ENCODE measurements at places on chromosomes 1 and 21.

DNA sequence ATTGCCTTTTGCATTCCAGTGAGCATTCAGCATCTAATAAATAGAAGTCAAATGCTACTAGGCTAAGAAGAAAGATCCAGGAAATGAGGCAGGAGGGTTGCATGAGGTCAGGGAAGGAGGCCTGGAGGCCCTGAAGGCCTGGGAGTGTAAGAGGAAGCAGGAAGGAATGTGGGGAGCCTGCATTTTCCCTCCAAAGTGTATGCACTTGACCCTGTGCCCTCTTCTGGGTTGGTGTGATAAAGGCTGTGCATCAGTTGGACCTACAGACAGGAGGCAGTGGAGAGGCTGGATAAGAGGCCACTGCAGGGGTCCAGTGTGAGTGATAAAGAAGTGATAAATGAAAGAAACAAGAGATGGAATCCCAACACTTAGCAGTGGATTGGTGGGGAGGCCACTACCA is 20.4 kb downstream of the KIAA1614 start:
- DNase-seq = no peak

GRCh38 chr1:64975127-64975526 is 8.8 kb upstream of the JAK1 start:
- DNase-seq = no peak

DNA sequence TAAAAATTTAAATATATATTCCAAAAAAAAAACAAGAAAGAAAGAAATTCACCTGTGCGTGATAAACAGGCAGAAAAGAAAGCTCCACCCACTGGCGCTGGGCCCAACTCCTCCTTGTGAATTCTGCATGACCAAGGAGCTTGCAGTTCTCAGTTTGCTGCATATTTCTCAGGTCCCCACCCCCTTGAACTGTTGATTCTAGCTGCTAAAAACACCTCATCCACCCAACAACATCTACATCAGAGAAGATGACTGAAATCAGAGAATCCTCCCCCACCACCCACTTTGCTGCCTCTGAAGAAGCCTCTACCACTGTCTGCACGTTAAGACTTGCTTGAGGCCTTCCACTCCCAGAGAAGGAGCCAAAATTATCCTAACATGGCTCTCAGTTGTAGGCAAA is 104.8 kb downstream of the RGS2 start:
- no peak for DNase-seq

- DNase-seq = peak; percentile 43
Observed at GRCh38 chr1:111290630-111291029, at the start of gene CHIA. TSS of gene CHIA (plus strand) at chr1:111290851. CDS start at chr1:111310468, 19,617 bp downstream.

GRCh38 chr1:59204001-59204400 is 92.9 kb upstream of the FGGY start:
- no peak for DNase-seq

DNA sequence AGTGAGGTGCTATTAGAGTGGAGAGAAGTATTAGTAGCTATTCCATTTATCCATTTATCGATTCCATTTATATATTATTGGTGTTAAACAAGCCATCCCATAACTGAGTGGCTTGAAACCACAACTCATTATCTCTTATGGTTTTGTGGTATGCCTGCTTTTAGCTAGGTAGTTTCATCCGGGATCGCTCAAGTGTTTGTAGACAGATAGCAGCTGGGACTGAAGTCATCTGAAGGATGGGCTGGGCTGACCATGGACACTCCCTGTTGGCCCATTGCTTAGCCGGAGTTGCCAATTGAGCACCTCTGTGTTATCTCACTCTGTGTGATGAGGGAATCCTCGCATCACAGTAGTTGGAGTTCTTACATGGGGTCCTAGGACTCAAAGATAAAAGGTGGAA is 622.5 kb downstream of the PLA2G4A start:
- no peak for DNase-seq

GRCh38 chr1:98854137-98854536 is 150.5 kb downstream of the PLPPR5 start:
- DNase-seq = no peak

GRCh38 chr1:44447051-44447810 is 42.2 kb downstream of the RNF220 start:
- no peak for DNase-seq

DNA sequence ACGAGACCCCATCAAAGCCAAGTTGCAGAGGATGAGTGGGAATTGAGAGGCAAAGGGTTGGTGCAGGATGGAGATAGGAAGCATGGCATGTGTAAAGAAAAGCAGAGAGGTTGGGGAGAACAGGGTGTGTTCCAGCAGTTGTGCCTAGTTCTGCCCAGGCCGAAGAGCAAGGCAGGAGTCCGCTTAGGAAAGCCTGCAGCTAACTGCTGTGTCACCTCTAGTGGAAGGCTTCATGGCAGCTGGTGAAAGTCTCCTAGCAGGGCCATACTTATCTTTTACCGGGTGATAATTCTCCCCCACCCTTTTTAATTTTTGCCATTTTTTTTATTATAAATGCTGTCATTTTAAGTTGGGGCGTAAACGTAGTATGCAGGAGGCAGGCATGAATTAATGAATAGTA is 93.6 kb downstream of the NFIA start:
- no peak for DNase-seq

DNA sequence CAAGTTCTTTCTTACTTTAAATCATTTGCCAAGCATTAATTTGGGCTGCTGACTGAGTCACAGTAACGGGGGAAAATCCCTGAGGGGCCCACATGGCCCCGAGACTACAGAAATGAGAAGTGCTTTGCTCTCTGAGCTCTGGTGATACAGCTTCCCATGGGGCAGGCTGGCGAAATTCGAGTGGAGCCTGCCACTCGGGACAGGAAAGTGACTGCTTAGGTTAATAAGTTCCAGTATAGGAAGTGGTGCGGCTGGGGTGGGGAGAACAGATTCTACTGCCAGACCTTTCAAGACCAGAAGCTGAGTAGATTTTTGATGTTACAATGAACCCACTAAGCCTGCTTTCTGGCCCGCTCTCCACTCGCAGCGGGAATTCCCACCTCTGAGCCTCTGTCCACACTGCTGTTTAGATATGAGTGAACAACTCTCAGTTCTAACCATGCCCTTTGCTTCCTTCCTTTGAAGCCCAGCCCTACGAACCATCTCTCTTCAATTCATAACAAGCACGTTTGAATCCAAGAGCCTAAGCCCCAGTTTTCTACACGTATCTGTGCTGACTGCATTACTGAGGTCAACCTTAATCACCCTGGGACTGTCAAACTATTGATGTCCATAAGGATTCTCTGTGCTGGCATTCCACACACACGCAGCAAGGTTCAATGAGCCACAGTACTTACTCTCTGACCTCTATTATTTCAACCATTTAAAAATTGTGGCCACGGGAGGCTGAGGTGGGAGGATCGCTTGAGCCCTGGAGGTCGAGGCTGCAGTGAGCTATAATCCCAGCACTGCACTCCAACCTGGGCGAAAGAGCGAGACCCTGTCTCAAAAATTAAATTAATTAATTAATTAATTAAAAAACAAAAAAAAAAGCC is 9.6 kb downstream of the ZBTB17 start:
- DNase-seq = no peak

GRCh38 chr21:22062472-22063139 is 1064.4 kb downstream of the NCAM2 start:
- no peak for DNase-seq

GRCh38 chr1:49183489-49183888 is 406.8 kb upstream of the BEND5 start:
- DNase-seq = no peak

GRCh38 chr1:48785869-48786268 is 9.2 kb upstream of the BEND5 start:
- no peak for DNase-seq

DNA sequence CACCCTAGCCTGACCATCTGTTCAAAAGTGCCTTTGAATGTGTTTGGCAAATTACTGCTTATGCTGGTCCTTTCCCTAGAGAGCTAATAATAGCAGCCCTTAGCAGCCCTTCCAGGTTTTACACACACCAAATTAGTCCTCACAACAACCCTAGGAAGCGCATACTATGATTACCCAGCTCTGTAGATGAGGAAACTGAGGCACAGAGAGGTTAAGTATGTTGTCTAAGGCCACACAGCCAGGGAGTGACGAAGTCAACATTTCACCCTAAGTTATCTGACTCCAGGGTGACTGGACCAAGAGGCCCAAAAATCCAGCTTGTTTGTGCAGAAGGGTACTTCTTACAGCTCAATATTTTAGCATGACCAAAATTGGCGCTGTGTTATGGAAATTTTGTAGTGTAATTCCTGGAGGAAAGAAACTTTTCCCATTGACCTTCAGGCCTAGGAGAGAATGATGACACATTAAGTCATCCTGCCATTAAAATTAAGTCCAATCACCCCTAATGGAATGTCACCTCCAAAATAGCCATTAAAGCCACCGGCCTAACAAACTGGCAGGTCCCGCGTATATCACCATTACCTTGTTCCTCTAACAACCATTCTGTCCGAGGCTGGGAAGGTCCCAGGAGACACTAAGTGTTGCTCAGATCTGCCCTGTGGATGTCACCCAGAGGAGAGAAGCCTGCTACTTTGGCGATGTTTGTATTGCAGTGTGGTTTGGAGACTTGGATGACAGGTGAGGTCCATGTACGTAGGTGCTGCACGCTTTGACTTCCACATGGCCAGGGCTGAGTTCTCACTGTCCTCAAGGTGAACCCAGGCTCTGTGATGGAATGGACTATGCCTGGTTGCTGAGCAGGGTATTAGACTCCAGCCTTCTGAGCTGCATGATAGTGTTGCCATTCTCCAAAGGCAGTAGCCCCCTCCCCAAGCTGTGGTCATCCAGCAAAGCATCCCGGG is 258.3 kb downstream of the TOMM20 start:
- no peak for DNase-seq

DNA sequence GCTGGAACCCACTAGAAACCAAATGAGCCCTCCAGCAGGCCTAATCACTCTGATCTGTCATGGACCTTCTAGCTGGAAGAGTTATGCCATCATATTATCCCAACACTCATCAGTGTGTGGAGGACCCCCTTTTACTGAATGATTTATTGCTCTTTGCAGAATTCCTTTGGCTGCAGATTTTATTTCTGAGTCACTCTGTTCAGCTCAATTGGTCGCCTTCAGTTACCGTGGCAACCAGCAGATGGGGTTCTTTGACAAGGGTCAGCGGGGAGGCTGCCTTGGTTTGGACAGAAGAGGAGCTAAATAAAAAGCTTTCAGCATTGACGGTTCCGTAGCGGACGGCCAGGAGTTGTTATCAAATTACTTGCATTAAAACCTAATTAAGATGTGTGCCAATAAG is 220.1 kb downstream of the SDCCAG8 start:
- DNase-seq = no peak

DNA sequence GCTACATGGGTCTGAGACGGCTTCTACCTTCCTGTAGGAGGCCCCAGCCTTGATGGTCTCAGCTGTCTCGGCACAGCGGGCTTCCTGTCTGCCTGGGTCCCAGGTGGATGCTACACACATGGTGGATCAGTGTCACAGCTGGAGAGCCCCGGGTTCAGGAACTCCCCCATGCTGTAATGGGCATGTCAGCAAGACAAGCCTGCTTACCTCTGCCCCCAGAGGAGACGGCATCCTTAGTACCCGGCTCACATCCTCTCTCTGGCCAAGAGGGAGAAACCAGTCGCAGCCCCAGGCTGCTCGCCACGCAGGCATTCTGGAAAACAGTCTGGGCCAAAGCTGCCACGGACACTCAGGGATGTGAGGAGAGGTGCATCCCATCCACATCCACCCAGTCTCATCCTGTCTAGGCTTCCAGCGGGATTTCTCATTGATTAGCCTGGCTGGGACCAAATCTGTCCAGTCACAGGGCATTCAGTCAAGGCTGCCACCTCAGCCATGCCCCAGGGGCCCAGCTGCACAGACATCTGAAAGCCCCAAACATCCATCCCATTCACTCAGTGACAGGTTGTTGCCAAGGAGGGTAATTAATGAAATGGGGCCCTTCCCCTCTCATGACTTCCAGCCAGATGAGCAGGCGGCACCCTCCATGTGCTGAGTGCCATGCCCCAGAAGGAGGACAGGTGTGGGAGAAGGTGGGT is 10.5 kb downstream of the SNAP47 start:
- no peak for DNase-seq

DNA sequence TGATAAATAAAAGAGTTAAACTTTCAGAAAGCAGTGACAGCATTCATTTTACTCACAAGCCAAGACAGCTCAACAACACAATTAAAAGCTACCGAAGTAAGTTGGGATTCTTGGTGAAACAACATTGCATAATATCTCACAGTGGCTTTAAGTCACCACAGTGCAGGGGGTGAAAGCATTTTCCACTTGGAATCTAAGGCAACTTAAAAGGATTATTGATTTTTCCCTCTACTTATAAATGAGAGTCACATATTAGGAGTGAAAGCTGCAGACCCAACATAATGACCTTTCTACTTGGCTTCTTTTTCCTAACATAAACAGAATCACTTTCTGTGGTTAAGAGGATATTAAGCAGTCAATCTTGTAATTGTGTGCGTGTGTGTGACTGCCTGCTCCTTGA is 536.6 kb upstream of the CXADR start:
- no peak for DNase-seq

DNA sequence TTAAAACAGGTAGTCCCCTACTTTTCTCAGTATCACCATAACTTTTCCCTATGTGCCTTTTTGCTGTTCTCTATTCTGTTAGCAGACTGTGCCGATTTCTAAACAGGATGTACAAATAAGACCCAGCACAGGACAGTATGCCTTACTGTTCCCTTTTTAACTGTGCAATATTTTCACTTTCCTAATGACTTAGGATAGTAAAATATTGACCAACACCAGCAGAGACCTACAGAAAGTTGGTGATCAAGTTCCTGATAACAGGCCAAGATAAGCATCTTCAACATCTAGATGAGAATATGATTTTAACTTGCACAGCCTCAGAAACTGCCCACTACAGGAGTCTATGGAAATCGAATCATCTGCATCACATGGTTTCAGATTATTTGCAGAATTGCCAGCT is 42.0 kb downstream of the ADSS2 start:
- DNase-seq = no peak

- no peak for DNase-seq
Observed at GRCh38 chr1:172537827-172538391, 5.0 kb downstream of the SUCO start.

DNA sequence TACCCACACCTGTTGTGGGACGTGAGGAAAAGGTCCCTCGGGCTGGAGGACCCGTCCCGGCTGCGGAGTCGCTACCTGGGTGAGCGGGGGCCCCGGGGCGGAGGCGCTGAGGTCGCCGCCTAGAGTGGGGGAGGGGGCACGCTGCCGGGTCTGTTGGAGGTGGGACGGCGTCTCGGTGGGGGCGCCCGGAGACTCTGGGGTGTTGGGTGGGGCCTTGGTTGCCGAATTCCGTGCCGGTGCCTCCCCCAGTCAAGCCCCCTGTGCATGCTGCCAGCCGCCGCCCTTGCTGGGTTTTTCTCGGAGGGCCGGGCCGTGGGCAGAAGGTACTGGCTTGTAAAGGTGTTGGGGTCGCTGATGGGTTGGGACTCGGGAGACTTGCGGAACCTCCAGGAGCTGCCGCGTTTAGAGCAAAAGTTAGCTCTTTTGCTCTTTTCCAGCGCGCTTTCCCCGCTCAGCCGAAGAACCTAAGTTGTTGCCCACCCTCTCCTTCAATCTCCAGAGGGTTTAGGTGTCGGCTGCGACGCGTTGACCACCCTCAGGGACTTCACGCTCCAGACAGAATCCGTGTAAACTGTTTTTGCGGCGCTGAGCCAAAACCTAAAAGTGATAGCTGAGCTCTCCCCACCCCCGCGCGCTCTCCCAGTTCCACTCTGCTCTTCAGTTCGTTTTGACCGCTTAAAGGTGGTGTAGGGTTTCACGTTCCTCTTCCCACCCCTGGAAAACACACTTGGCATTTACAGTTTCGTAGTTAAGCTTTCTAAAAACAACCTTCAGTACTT is at the start of gene MPC2:
MPC2 (minus strand) TSS at position 143 of the 779 bp plus-strand sequence. CDS start 1,231 bp downstream, outside the sequence.
- peak; percentile 51 for DNase-seq

GRCh38 chr1:66626261-66626660 is 92.3 kb downstream of the SGIP1 start:
- no peak for DNase-seq
